ENCODE measurements at places on chromosomes 6 and 20.

- DNase-seq: no peak
These were observed 208.4 kb downstream of the ANKRD60 start for GRCh38 chr20:58019850-58020625.

GRCh38 chr6:88881451-88881850 is 82.0 kb downstream of the RNGTT start:
- DNase-seq: no peak

DNA sequence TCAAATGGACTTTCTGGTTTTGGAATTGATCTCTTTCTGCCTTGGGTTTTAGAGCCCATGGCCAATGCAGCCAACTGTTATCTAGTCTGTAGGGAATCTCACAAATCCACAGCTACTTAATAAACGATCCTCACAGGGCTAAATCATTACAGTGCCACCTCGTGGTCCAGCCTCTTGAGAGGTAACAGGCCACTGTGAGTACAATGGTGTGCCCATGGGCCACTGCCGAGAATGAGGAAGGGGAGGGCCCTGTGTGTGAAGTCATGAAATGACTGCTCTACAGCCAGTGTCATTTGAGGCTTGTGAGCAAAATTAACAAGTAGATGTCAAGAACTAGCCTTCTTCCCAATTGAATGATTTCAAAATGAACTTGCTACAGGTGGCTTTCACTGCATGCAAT is 54.3 kb upstream of the GMPR start:
- no peak for DNase-seq

- DNase-seq: no peak
These were observed 259.4 kb upstream of the POU3F2 start for GRCh38 chr6:98574984-98575383.

DNA sequence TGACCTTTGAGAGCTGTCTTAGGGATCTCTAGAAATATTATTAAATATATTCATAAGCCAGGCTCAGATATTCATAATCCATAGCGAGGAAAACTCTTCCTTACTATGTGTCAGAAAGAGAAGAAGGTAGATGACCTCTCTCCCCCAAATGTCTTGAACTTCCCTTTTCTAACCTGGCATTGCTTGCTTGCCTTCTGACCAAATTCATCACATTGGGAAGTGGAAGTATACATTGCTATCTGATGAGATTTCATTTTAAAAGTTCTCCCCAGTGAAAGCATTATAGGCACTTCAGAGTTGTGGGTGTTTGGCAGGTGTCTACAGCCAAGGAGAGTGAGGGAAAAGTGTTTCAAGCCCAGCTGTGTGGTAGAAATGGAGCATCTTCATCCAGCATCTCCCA is 197.3 kb downstream of the ZFAND3 start:
- no peak for DNase-seq

GRCh38 chr6:134303891-134304290 is 14.0 kb downstream of the SGK1 start:
- DNase-seq: no peak

DNA sequence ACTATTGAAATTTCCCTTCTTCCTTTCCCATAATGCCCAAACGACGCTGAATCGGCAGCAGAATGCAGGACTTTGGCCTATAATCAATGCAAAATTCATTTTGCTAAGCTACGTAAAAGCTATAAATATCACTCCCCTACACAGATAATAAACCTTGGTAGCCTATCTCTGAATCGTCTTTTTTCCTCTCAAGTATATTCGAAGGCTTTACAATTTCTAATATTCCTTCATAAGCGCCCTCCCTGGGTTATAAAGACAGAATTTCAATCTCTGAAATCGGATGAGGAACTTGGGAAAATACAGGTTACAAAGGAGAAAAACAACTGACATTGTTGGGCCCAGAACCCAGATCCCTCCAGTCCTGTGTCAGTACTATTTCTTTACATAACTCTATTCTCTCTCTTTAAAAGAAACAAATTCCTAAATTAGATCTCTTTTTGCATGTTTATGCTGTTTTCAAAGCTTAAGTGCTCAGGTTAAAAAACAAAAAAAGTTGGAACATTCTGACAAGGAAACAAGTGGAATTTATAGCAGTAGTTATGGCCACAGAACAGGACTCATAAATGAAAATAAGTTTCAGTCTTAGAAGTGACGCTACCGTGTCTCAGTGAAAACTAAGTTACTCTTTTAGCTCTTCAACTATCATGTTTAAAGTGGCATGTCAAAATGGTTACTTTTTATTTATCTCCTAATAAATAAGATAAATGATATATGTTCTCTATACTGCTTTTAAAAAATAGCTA is 84.5 kb downstream of the SESN1 start:
- DNase-seq: no peak

- no peak for DNase-seq
These were observed 248.9 kb downstream of the LRFN2 start for GRCh38 chr6:40338306-40338705.

- DNase-seq: no peak
These were observed 1078.4 kb downstream of the KIF16B start for GRCh38 chr20:15494851-15495250.

- no peak for DNase-seq
These were observed at the start of gene ME1 for GRCh38 chr6:83430611-83431544. Gene ME1 (minus strand): TSS chr6:83431051. CDS start chr6:83430954, 97 bp downstream.

DNA sequence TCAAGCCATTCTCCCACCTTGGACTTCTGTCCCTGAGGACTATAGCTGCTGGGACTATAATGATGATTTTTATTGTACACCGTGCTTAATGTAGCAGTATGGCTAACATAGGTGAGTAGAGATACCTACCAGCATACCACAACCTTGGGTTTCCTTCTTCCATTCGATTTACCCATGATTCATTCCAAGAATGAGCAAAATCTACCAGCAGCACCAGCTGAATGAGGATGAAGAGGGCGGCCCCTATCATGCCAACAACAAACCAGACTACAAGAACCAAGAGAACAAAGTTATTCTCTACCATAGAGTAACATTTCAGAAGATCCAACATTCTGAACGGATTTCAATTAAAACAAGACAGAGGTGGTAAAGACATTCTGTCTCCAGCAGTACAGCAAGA is 12.1 kb downstream of the SERINC3 start:
- DNase-seq: no peak

GRCh38 chr6:141313986-141314385 is 818.7 kb upstream of the GJE1 start:
- no peak for DNase-seq

- no peak for DNase-seq
These were observed 275.8 kb upstream of the PRDM1 start for GRCh38 chr6:105810105-105810921.

DNA sequence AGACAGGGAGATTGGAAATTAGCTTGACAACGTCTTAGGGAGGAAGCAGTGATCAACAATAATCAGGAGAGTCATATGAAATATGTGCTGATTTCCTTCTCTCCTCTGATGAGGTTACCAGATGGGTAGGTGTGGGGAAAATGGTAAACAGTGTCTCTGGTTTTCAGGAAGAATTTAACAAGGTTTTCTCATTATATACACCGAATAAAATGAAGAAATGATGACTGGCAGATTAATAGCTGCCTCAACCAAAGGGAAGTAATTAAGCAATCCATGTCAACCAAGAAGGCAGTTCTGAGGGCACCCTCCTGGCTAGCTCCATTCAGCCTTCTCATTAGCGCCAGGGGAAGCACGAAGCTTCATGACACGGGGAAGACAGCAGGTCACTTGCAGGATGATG is 12.7 kb upstream of the RAMACL start:
- no peak for DNase-seq
